ENCODE measurements at places on chromosomes 1 and 21.
A peak's percentile ranks its signal among the peaks of the same experiment; 100 is the strongest.

DNA sequence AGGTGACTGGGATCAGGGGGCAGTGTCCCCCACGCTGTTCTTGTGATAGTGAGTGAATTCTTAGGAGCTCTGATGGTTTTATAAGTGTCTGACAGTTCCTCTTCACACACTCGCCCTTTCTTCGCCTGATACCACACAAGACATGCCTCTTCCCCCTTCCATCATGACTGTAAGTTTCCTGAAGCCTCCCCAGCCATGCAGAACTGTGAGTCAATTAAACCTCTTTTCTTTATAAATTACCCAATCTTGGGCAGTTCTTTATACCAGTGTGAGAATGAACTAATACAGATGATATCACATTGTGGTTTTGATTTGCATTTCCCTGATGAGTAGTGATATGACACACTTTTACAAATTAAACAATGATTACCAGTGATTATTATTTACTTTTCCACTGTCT, 229.9 kb downstream of the AKT3 start:
- DNase-seq, result no peak

- DNase-seq, result no peak
These were observed 125.3 kb downstream of the DNM3 start for GRCh38 chr1:171966426-171967220.

- peak; percentile 33 for DNase-seq
These were observed 48.8 kb downstream of the TENT5C start for GRCh38 chr1:117654493-117655219.

DNA sequence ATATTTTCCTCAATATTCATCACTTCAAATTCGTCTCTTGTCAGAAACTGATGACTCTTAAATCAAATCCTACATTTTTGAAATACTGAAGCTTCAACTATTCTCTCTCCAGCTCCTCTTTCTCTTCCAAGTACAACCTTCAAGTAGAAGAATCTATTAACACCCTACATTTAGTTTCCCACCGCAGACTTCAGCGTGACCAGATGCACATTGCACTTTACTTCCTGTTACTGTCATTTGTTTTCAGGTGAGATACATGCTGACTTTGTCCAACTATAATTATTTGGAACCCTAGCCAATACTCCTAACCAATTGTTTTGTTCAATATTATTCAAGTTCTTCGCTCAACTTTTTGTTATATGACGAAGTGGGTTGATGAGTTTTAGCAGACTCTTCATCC, 116.0 kb downstream of the MRPL39 start:
- no peak for DNase-seq

- peak; percentile 77 for DNase-seq
These were observed 31.3 kb downstream of the NSL1 start for GRCh38 chr1:212760126-212760823.

- no peak for DNase-seq
These were observed 7.4 kb upstream of the EFNA1 start for GRCh38 chr1:155120253-155120652.

DNA sequence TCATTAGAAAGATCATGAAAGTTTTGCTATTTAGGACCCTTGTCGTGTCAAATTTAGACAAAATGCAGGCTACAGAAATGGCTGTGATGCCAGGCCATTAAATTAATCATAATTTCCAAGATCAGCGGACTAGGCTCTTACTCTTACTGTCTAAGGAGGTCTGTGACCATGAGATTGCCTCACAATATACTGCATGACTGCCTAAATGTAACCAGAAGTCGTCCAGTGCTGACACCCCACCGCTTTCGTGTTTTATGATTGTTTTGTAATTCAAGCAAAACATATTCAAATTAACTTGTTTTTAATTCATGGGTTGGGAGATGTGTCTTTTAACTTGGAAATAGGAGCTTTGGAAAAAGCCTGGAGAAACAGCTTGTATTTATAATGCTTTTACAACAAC, 947.5 kb downstream of the BRINP3 start:
- no peak for DNase-seq

GRCh38 chr1:53462769-53463501, 3.7 kb downstream of the DMRTB1 start:
- no peak for DNase-seq

- no peak for DNase-seq
These were observed 40.9 kb downstream of the VPS26C start for GRCh38 chr21:37226041-37226920.

GRCh38 chr1:170765712-170766330, 101.9 kb downstream of the PRRX1 start:
- DNase-seq, result no peak

GRCh38 chr1:2382621-2383361, 8.6 kb downstream of the MORN1 start:
- DNase-seq, result peak; percentile 62

- no peak for DNase-seq
These were observed 1.4 kb downstream of the CXADR start for GRCh38 chr21:17514124-17514845.
